Sciatic nerve (tissue), 2 donors: ENCODE measurements at places on chromosomes 4 and X. TPM values are rescaled to one million over a fixed set of nuclear protein-coding genes. Genes with fewer than 3 reads are reported as not detected.

DNA sequence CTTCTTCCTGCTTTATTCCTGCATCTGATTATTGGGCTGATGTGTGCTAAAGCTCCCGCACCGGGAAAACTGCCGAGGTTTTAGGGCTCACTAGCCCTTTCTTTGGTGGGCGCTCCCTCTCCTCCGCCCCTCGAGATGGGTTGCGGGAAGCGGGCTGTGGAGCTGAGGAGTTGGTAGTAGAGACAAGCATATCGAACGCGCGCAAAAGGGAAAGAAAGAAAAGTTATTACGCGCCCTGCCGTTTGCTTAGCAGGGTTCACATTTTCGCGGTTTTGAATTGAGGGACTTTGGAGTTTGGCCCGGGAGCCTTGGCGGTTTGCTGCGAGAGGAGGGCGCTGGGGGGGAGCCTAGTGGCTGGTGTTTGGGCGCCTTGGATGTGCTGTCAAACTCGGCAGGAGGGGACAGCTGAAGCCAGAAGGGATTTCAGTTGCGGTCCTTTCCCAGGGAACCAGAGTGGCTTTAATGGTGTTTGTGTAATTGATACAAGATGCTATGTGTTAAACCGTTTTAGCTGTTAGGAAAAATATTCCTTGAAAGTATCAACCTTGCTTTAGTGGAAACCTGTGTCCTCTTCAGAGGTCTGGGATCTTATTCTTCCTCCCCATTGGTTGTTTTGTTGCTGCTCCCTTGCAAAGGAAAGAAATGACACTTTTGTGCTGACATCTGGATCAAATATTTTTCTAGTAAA lies 1.1 kb downstream of the GAB1 start:
- peak; percentile 77 for DNase-seq

DNA sequence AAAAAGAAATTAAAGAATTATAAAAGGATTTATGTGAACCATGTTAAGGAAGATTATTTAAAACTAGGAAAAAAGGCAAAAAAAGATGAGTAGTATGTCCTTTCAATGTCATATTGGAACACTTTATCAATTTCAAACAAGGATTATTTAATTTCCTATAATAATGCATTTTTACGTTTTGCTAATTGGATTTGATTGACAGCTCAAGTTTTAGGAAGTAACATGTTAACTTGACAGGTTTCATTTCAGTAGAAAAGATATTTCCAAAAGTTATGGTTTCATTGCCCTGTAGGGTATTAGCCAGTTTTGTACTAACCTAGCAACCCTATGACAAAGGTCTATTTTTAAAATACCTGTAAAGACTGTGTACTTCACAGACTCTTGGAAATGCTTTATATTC lies 379.6 kb upstream of the ZFP42 start:
- DNase-seq: no peak

DNA sequence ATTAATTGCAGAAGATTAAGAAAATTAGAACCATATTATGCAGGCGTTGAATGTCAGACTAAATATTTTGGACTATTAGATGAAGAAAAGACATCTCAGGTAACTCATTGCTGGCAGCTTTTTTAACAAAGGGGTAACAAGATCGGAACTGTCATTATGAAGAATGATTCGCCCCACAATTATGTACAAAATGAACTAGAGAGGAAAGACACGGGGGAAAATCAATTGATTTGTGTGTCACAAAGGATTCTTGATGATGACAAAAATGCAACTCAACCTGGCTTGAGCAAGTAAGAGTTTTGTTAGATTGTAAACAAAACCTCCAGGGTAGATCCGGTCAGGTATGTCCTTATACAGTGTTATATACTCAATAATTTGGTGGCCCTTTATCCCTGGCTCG lies 12.5 kb upstream of the DCLK2 start:
- no peak for DNase-seq

GRCh38 chr4:123599920-123600810 lies 203.6 kb downstream of the SPRY1 start:
- peak; percentile 80 for DNase-seq

DNA sequence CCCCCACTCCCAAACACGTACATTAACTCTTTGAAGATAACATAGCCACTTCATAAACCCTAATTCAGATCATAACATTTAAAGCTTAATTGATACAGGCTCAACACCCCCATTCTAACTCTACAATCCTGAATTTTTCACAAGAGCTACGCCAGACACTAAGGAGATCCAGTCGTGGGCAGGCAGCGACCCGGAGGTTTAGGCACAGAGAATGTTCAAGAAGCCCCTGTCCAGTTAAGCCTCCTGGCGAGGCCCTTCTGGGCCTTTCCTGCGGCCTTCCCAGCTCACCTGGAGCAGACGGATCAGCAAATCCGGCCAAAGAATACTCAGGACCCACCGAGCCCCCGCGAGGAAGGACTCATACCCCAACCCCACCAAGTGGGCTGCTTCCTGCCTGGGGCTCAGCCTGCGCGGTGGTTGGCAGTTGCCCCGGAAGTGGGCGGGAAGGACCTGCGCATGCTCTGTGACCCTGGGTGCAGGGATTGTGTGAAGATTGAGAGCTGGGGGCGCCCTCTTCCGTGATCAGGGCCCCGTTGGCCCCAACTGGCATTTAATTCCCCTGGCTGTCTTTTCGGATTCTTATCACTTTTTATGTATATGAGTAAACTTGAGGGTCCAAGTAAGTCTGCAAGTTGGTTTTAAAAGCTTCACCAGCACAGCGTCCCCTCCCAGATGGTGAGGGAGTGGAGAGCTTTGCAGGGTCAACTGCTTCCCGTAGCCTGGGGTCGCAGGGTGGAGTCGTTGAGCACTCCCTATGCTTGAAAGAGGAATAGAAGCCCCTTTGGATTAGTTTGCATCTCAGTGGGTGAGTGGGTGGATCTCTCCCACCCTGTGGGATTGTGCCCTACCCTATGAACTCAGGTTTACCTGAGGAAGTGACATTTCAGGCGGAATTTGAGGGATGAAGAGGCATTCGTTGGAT lies at the start of gene TRIM61:
TSS of gene TRIM61 (minus strand) at position 415 of the 922 bp plus-strand sequence. CDS start 7,655 bp downstream, outside the sequence.
- DNase-seq: no peak

- no peak for DNase-seq
Measured at GRCh38 chrX:130347321-130347720, 7.6 kb downstream of the SLC25A14 start.

- DNase-seq: no peak
Measured at GRCh38 chrX:120029354-120029753, 48.1 kb downstream of the RHOXF2B start.

DNA sequence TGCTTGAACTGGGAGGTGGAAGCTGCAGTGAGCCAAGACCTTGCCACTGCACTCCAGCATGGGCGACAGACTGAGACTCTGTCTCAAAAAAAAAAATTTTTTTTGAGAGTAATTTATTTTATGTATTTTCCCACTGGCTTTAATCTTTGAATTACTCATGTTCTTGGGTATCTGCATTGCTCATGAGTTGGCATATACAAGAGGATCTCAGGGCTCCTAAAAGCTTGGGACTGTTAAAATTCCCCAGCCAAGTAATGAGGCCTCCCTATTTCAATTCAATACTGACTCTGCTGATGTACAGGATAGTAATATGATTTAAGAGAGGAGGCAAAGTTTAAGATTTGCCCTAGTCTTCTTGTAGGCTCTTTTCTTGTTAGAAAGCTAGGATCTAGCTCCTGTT lies 6.2 kb downstream of the IL21 start:
- DNase-seq: no peak

DNA sequence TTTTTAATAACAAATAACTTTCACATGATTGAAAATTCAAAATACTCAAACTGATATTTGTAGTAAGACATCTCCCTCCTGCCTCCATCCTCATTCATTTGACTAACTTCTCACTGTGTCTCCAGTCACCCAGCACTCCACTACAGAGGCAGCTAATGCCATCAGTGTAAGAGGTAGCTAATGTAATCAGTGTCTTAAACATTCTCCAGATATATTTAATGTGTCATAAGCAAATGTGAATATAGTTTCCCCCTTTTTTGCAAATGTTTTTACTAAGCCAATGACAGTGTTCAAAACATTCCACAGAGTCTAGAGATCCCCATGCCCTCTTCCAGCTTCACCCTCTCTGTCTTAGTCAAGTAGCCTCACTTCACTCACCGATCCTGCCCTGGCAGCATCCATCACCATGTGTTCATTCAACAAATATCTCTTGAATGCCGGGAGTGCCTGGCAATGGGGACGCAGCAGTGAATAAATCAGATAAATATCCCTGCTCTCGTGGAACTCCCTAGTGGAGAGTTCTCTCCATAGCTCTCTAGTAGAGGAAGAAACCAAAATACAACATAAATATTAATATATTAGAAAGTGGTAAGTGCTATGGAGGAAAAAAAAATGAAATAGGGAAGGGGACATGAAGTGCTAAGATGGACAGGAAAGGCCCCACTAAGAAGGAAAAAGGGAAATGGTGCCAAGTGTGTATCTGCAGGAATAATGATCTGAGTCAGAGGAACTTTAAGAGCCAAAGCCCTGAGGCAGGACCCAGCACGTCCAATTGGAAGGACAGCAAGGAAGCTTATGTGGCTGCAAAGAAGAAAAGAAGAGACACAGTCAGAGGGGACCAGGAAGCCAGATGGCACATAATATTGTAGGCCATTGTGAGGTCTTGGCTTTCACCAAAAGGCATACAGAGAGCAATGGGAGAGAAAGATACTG lies 18.7 kb downstream of the SCFD2 start:
- DNase-seq: no peak

DNA sequence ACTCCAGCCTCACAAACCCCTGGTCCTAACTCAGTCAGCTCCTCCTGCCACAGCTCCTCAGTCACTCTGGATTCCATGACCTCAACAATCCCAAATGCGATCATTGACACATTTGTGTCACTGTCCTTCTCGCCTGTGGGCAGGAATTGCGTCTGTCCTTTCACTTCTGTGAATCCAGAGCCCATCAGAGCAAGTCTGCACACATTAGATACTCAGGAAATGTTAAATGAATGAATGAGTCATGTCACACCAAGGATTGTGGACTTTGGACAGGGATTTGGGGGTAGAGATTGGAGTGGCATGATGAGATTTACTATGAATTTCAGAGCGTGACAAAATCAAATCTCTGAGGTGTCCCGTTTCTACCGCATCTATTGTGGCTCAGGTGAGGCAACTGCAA lies 11.8 kb upstream of the CLDN24 start:
- DNase-seq: no peak

- no peak for DNase-seq
Measured at GRCh38 chr4:11455201-11455835, 26.6 kb upstream of the HS3ST1 start.

DNA sequence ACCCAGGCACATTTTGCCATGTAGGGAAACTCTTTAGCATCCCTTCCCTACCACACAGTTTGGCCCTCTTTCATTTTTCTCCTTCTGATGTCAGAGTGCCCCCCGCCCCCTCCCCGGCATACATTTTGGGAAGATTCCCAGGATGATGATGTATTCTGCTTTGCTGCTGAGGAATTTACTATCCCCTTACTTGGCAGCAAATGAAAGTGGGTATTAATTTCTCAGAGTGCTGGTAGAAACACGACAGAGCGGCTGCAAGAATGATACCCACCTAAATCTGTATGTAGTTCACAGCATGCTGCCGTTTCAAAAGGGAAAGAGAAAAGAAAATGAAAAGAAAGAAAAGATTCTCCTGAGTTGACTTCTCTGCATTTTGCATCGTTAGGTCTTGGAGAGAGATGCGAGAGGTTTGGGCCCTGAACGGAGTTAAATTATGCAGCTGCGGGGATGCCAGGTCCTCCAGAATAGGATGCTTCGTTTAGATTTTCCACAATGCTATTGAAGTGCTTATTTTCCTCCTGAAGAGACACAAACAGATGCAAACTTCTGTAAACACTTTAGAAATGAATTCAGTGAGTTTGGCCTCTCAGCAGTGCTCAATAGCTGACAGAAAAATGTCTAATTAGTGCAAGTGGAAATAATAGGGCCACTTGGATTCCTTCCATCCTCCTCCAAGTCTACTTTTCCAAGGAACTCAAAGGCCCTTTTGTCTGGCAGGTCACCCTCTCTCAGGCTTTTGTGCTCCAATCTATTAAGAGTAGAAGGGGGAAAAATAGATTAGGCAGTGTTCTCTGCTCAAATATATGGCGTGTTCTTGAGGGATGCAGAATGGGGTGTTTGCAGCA lies 106.2 kb downstream of the ALPK1 start:
- DNase-seq: no peak

DNA sequence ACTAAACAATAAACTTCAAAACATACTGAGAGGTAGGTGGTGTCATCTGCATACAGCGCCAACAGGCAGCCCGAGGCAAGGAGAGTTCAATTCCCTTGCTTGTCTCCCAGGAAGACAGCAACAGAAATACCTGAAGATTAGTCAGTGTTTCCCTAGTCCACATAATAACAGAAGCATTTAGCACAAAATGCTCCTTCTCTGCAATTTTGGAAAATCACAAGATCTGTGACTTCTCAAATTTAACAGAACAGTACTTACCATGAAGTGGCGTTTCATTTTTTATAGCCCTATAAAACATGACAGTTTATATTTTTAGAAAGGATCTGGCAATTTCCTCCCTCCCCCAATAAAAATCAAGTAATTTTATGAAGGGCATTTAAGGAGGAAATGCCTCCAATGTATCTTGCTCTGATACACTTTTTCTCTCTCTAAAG lies 67.1 kb upstream of the MYOZ2 start:
- DNase-seq: no peak

- DNase-seq: no peak
Measured at GRCh38 chr4:186845137-186845842, 121.6 kb upstream of the FAT1 start.

GRCh38 chr4:3040452-3041191 lies 33.7 kb downstream of the HTT-AS start:
- DNase-seq: peak; percentile 54

DNA sequence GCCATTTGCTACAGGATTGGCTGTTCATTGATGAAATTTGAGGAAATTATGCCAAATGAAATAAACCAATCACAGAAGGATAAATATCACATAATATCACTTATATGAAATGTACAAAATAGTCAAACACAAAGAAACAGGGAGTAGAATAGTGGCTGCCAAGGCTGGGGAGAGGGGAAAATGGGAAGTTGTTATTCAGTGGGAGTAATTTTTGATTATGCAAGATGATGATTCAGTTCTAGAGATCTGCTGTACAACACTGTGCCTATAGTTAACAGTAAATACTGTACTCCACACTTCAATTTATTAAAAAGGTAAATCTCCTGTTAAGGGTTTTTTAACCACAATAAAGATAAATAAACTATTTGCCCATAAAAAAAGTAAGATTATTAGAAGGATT lies 101.1 kb downstream of the TMA16 start:
- DNase-seq: no peak

The SOD3 gene
- total RNA-seq: 178 TPM

The PIR gene
- total RNA-seq: 36.1 TPM

The KLHL4 gene
- 0.58 TPM for total RNA-seq

The CCDC110 gene
- total RNA-seq: 0.36 TPM

The SHOX gene
- 0.36 TPM for total RNA-seq

The FABP2 gene
- total RNA-seq: not detected

The GYPA gene
- 5.1 TPM for total RNA-seq

The ZNF630 gene
- total RNA-seq: 5.4 TPM
